ENCODE measurements at places on chromosomes 2 and 18.

- DNase-seq = no peak
Measured at GRCh38 chr2:8893978-8894820, 56.8 kb upstream of the KIDINS220 start.

DNA sequence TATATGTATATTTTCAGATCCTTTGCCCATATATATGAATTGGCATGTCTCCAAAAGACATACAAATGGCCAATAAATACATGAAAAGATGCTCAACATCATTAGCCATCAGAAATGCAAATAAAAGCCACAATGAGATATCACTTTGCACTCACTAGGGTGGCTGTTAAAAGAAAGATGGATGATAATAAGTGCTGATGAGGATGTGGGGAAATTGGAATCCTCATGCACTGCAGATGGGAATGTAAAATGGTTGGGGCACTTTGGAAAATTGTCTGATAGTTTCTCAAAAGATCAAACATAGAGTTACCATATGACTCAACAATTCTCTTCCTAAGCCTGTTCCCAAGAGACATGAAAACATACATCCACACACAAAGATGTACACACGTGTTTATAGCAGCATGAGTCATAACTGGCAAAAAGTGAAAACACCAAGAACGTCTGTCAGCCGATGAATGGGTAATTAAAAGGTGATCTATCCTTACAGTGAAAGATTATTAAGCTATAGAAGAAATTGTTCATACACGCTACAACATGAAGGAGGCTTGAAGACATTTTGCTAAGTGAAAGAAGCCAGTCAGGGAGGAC, 19.7 kb downstream of the NGEF start:
- no peak for DNase-seq

- no peak for DNase-seq
Measured at GRCh38 chr2:48001498-48001897, 95.2 kb upstream of the FBXO11 start.

GRCh38 chr2:181320638-181321037, 136.5 kb upstream of the ITGA4 start:
- DNase-seq = no peak

- DNase-seq = peak; percentile 64
Measured at GRCh38 chr2:3303583-3304406, 73.8 kb downstream of the EIPR1 start.

- DNase-seq = peak; percentile 75
Measured at GRCh38 chr18:111306-112014, 46.9 kb upstream of the USP14 start.

- DNase-seq = no peak
Measured at GRCh38 chr18:12251311-12251710, 2.9 kb upstream of the CIDEA start.

DNA sequence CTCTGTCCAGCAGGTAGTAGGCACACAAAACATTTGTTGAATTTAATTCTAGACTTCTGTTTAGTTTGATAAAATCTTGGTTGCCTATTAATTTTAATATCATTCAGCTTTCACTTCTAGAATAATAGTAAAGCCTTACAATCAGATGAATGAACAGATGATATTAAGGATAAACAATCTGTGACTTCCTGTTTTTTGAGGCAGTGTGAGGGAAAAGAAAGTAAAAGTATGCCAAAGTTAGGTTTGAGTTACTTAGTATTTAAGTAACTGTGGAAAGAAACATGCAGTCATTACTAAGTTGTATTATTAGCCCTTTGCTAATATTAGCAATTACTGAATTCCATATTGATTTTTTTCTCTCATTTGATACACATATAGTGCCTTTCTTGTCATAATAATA, 31.5 kb downstream of the EPB41L5 start:
- DNase-seq = no peak

Data from CD4-positive, alpha-beta T cell treated with Interferon gamma for 1 hour (primary cell).